ENCODE measurements at places on chromosomes 3 and 15.
A peak's percentile ranks its signal among the peaks of the same experiment; 100 is the strongest.

GRCh38 chr15:82021992-82022391, 23.8 kb downstream of the MEX3B start:
- no peak for DNase-seq

DNA sequence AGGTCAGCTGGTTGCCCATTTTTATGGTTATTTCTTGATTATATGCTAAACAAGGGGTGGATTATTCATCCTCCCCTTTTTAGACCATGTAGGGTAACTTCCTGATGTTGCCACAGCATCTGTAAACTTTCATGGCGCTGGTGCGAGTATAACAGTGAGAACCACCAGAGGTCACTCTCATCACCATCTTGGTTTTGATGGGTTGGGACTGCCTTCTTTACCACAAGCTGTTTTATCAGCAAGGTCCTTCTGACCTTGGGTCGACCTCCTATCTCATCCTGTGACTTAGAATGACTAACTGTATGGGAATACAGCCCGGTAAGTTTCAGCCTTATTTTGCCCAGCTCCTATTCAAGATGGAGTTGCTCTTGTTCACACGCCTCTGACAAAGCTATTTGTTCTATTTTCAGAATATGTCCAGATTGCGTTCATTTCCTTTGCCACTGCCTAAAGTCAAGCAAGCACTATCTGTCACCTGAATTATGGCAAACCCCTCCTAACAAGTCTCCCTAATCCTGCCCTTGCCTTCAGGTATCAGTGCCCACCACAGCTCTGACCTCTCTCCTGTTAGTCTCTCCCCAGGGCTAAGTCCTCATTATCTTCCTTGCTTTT, 308.5 kb downstream of the ROBO2 start:
- DNase-seq: peak; percentile 65

DNA sequence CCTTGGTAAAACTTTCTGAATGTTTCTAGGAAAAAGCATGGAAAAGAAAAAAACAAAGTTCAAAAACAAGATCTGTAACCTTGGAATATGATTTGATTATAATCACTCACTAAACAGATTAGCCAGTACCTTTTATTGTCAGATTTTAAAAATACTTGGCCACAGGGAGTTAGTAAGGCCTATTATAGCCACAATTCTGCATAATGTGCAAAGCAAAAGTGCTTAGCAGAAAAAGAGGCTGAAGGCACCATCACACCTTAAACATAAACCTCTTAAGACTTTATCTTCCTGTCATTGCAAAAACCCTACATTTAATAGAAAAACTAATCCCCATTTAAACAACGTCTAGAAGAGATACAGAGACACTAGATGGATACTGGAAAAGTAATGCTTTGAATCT, 41.8 kb downstream of the CHSY1 start:
- DNase-seq: no peak

- DNase-seq: peak; percentile 74
Measured at GRCh38 chr3:57109437-57110199, 49.2 kb downstream of the SPATA12 start.

GRCh38 chr3:162632672-162633071, 1136.1 kb downstream of the OTOL1 start:
- DNase-seq: no peak

GRCh38 chr3:60046210-60046609, 996.4 kb upstream of the CFAP20DC start:
- no peak for DNase-seq

- DNase-seq: no peak
Measured at GRCh38 chr3:148023994-148024393, 614.8 kb downstream of the ZIC1 start.

DNA sequence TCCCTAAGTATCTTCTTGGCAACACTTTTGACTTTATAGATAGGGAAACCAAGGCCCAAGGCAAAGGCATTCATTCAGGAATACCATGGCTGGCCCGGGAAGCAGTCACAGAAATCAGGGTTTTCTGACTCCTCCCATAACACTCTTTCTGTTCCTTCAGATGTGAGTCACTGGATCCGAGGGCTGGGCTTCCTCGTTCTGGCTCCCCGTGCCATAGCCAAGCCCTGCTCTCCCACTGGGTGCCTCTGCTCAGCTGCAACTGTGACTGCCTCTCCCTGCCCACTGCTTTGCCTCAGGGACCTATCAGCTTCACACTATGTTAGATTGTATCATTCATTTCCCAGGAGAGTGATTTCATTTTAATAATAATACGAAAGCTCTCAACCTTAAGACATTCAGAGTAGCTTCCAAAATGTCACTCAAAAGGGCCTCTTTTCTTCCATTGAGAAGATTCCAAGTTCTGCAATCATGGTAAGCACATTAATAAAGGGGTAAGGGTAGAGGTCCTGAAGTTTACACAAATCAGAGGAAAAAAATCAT, 50.2 kb downstream of the GABRB3 start:
- no peak for DNase-seq

- DNase-seq: no peak
Measured at GRCh38 chr15:62417439-62417838, 252.4 kb upstream of the C2CD4B start.

DNA sequence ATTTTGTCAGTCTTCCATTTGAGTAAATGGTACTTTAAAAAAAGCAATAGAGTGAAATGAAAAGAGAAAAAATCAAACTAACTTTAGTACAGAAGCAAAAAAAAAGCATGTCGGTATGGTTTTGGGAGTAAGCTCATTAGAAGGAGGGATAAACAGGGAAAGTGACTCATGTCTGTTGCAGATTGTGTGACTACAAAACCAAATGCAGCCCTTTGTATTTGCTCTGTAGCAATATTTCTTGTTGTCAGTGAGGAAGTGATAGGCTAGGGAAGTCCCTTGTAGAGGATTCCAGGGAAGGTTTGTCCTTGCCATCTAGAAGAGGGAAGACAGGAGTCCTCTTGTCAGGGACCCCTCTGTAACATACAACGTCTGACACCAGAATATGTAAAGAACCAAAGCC, 150.5 kb upstream of the POU1F1 start:
- no peak for DNase-seq

DNA sequence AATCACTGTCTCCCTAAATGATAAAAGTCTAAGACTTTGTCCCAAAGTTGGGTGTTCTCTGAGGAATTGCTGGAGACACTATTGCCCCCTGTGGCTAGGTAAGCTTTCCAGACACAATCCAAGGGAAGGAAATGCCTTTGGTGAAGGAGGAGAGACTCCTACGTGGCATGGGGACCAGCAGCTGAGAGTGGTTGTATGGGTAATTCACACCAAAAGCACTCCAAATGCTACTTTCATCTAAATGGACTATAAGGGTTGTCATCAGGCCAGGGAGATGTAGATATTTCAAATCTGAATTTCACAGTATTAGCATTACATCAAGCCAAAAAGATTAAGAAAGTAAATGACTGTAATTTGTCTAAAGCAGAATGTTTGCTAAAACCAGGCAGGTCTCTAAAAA, 400.8 kb upstream of the THBS1 start:
- no peak for DNase-seq

- no peak for DNase-seq
Measured at GRCh38 chr3:13080591-13080990, 7.4 kb upstream of the IQSEC1 start.

- peak; percentile 20 for DNase-seq
Measured at GRCh38 chr3:181327349-181327748, 337.8 kb upstream of the DNAJC19 start.

GRCh38 chr3:19573644-19574043, 360.4 kb downstream of the EFHB start:
- DNase-seq: no peak

GRCh38 chr3:43455233-43455632, 166.6 kb downstream of the ANO10 start:
- no peak for DNase-seq

DNA sequence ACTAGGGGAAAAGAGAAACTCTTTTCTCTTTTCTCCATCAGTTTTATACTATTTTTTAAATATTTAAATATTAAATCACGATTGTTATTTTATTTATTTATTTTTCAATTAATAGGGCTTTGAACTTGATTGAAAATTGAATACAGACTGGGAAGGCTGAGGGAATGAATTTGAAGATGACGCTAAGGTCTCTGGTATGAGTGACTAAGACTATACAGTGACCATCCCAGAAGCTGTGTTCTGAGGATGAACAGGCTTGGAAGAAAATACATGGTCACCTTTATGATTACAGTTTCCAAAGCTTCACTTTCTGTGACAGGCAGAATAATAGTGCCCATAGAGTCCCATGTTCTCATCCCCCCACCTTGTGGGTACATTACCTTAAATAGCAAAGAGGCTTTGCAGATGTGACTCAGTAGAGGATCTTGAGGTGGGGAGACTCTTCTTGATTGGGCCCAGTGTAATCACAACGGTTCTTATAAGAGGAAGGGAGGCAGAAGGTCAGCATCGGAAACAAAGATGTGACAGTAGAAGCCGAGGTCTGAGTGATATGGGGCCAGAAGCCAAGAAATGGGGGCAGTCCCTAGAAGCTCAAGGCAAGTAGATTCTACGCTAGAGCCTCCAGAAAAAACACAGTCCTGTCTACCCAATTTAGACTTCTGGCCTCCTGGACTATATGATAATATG, 51.0 kb upstream of the LPP start:
- no peak for DNase-seq

- peak; percentile 39 for DNase-seq
Measured at GRCh38 chr3:158102242-158103080, 3.8 kb downstream of the SHOX2 start.

DNA sequence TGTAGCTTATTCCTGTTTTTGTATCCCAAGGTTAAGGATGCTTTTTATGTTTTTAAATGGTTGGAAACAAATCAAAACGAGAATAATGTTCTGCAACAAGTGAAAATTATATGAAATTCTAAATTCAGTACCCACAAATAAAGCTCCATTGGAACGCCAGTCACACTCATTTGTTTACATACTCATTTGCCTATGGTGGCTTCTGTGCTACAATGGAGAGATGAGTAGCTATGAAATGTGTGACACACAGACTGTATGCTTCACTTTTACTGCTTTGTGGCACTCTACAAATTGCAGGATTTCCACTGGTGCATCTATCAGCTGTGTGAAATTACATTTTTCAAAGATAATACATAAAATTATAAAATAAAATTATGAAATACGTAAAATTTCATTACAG, 112.2 kb upstream of the TSPAN3 start:
- no peak for DNase-seq

DNA sequence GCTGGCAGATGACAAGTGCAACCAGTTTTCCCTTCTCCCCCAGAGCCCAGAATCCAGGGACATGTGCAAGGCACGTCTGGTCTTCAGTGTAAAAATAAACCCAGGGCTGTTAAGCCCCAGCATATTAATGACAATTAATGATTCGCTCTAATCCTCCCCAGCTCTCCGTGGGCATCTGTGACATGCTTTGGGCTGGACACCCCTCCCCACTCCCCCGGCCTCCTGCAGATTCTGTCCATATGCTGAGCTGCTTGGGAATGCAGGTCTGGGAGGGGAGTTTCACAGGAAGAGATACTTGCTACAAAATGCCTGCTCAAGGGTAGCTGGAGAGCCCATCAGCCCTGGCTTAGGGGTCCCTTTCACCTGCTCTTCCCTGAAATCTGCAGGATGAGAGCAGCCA, 43.0 kb upstream of the NTRK3 start:
- peak; percentile 49 for DNase-seq

- DNase-seq: peak; percentile 64
Measured at GRCh38 chr3:112053229-112053628, 18.7 kb downstream of the TMPRSS7 start.

GRCh38 chr3:184315543-184315867, 1.1 kb downstream of the EIF4G1 start:
- no peak for DNase-seq

GRCh38 chr3:110568246-110568645, 503.4 kb upstream of the NECTIN3 start:
- DNase-seq: no peak

DNA sequence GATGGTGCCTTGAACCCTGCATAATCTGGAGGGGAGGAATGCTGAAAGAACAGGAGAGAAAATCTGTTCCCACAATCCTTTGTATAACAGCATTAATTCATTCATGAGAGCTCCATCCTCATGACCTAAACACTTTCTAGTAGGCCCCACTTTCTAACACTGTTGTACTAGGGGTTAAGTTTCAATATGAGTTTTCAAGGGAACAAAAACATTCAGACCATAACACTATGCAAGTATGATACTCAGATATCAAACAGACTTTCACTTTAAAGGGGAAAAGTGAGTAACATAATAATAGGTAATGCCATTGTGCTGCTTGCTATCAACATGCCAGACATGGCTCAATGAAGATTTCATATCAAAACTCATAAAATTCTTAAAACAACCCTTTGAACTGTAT, 32.4 kb upstream of the PLSCR2 start:
- no peak for DNase-seq

- DNase-seq: no peak
Measured at GRCh38 chr3:88195951-88196434, 46.2 kb downstream of the C3orf38 start.
